Stimulated activated naive CD8-positive, alpha-beta T cell treated with anti-CD3 and anti-CD28 coated beads, Interleukin-15, amount 100 ng/mL, for 72 hours (primary cell): ENCODE measurements at places on chromosomes 2 and 18.

DNA sequence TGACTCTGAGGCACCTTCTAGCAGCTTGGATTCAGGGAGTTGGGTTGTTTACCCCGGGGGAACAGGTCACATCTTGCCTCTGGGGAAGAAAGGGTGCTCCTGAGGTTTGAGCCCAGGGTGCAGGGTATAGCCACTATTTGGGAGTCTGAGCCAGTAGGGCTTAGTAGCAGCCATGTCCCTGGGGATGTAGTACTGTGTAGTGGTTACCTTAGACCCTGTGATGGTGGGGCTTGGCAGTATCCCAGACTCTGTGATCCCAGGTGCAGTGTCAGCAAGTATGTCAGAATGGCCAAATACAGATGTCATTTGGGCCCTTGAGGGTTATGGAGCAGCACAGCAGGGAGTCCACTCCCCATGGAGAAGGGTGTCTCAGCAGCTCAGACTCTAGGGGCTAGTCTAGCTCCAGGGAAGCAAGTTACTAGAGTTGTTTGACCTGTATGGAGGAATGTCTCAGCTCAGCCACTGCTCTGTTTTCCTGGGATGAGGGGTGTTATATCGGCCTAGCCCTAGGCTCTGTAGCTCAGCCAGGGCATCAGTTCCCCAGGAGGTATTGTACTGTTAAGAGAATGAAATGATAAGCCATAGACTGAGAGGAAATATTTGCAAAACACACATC lies 151.3 kb downstream of the UBR3 start:
- DNase-seq = no peak

GRCh38 chr2:9225806-9226205 lies 19.2 kb downstream of the ASAP2 start:
- DNase-seq = no peak

DNA sequence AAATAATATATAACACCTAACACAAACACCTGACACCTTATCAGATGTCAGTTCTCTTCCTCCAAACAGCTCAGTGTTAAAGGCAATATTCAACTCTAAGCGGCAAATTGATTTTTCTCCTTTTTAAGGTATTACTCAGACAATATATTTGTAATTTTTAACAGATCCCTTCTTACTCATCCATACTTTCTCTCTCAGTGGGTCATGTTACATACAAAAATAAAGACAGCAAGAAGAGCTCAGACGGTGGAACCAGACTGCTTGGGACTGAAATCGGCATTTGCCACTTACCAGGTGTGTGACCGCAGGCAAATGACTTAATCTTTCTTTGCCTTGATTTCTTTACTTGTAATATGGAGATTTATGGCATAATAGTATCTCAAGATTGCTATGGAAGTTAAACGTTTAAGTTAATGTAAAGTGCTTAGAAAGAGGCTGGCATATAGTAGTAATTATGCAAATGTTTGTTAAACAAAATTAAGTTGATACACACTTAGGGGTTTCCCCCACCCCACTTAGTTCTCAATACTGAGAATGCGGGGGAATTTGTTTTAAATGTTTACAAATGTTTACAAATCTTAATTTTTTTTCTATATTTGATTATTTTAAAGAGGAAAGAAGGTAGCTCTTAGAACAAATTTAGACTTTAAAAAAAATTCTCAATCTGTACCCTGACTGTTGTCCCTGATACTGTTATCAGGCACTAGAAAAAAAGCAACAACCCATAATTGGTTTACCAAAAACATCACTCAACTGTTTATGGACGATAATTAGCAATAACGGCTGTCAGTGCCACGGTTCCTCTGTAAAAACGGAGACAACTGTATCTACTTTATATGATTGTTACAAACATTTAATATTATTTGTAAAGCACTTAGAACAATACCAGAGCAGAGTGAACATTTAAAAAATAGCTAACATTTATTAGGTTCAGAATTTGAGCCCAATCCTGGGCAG lies 25.6 kb downstream of the MAP3K2 start:
- DNase-seq = no peak

GRCh38 chr2:3423492-3424170 lies 44.1 kb downstream of the TRAPPC12 start:
- DNase-seq = peak; percentile 64

DNA sequence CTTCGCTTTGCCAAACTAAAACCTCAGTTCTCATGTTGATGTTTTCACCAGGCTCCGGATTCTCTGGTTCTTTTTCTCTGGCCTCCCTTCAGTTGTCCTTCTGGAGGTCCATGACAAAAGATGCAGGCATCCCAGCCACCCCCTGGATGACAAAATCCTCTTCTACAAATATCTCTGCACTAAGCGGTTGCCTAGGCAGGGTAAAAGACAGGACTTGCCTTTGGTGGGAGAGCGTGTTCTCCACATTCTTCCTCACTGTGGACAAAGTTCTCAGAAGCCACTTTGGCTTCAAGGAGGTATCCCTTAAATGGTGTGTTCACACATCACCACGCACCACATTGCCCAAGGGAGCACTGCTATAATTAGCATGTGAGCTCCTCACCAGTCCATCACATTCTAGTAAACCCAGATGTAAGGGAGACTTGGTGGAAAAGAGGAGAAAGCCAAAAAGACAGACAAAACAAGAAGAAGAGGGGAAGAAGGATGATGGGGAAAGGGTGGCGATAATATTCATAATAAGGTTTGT lies 23.6 kb upstream of the MRPL33 start:
- DNase-seq = no peak

- DNase-seq = no peak
Observed at GRCh38 chr18:10040287-10041011, 126.6 kb downstream of the VAPA start.

- DNase-seq = no peak
Observed at GRCh38 chr2:174108579-174108978, 139.8 kb downstream of the OLA1 start.

GRCh38 chr18:9722691-9723090 lies 14.6 kb downstream of the RAB31 start:
- no peak for DNase-seq

DNA sequence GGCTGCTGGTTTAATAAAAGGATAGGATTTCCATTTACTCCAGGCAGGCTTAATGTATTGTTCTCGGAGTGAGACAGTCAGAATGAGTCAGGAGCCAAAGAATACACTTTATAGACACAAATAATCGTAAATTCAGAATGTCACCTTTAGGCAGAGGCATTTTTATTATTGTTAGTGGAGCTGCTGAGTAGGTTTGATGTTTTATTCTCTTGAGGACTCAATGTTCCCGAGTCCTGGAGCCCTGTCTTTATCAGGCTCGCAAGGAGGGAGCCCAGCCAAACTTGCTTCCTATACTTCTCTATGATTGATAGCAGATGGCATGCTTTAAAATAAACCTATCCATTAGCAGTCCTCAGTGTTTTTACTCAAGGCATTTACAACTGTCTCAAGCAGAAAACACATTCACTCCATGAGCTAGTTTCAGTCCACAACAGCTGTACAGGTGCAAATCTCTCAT lies 492.3 kb upstream of the ZEB2 start:
- DNase-seq = no peak

DNA sequence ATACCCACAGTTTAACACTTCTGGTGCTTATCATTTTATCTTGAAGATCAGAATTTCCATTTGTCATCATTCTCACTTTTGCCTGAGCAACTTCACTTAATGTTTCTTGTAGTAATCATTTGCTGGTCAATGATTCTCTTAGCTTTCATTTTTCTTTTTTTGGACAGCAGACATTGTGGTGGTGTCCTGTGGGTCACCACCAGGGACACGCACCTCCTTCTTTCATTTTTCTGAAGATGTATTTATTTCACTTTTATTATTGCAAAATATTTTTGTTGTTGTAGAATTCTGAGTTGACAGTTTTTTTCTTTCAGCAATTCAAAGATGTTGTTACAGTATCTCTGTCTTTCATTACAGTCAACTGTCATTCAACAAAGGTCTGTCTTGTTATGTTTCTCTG lies 84.3 kb downstream of the FAM168B start:
- DNase-seq = no peak

DNA sequence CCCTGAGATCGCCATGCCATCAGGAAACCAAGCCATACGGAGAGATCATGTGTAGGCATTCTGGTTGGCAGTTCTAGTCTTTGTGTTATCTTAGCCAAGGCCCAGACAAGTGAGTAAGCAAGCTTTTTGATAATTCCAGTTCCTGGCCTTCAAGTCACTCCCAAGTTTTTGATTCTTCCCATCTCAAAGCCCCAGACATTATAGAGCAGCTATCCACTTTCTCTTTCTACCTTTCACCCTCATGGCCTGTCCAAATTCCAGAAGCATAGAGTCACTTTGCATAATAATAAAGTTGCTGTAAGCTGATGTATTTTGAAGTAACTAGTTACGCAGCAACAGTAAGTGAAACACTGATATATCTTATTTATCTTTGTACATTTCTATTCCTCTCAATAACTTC lies 26.8 kb upstream of the IL1RL1 start:
- no peak for DNase-seq

GRCh38 chr2:189412330-189412953 lies 28.8 kb upstream of the WDR75 start:
- DNase-seq = peak; percentile 39

GRCh38 chr18:28961669-28962228 lies 784.8 kb upstream of the CDH2 start:
- no peak for DNase-seq

- DNase-seq = no peak
Observed at GRCh38 chr2:29012211-29012681, 31.1 kb downstream of the TOGARAM2 start.

- no peak for DNase-seq
Observed at GRCh38 chr2:231276987-231277386, 78.6 kb downstream of the ARMC9 start.

GRCh38 chr2:20444101-20444992 lies 2.5 kb upstream of the RHOB start:
- no peak for DNase-seq
